Urinary bladder (tissue), 4 donors: ENCODE measurements at places on chromosomes 2 and 18.

GRCh38 chr18:5630057-5630899 lies 86.5 kb upstream of the EPB41L3 start:
- no peak for DNase-seq

DNA sequence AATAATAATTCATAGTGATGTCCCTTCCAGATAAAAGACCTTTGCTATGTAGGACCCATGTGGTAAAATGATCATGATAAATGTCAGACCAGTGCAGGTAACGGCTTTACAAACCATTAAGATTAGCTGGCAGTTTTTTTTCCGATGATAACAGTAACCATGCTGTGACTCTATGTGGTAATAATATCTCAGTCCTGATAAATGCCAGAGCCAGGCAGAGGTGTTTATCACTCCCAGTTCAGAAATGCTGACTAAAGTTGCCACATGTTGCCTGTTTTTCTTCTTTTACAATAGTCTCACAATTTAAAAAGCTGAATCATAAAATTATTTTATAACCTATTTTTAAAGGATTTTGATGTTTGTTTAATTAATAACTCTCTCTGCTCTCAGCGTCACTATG lies 565.1 kb downstream of the ARHGAP15 start:
- no peak for DNase-seq

DNA sequence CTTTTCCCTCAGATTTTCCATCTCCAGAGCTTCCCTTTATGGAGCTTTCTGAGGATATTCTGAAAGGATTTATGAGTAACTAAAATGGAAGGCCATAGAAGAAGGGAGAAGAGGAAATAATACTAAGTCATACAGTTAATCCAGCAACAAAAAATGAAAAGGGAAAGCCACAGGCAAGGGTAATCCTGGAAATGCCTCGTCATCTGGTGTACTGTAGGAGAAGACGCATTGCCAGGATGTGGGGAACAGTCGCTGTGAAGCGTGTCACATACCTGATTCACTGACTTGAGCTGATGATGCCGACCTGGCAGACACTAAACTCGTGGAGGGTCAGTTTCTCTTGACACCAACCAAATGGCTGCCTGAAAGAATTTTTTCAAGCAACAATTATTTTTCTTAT lies 34.7 kb upstream of the ALPP start:
- no peak for DNase-seq

DNA sequence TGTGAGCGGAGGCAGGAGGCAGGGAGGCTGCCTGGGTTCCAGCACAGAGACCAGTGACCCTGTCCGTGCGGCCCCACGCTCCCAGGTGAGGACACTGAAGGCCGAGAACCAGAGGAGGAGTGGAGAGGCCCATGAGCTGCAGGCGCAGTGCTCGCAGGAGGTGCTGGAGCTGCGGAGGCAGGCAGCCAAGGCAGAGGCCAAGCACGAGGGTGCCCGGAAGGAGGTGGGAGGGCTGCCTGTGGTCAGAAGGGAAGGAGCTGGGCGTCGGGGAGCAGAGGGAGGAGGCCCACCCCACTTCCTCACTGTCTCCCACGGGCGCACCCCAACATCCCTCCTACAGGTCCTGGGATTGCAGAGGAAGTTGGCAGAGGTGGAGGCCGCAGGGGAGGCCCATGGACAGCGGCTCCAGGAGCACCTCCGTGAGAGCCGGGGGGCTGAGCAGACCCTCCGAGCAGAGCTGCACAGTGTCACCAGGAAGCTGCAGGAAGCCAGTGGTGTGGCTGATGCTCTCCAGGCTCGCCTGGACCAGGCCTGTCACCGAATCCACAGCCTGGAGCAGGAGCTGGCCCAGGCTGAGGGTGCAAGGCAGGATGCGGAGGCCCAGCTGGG lies 33.0 kb upstream of the SNED1 start:
- no peak for DNase-seq

GRCh38 chr18:78655921-78656320 lies 323.7 kb upstream of the SALL3 start:
- DNase-seq, result no peak

DNA sequence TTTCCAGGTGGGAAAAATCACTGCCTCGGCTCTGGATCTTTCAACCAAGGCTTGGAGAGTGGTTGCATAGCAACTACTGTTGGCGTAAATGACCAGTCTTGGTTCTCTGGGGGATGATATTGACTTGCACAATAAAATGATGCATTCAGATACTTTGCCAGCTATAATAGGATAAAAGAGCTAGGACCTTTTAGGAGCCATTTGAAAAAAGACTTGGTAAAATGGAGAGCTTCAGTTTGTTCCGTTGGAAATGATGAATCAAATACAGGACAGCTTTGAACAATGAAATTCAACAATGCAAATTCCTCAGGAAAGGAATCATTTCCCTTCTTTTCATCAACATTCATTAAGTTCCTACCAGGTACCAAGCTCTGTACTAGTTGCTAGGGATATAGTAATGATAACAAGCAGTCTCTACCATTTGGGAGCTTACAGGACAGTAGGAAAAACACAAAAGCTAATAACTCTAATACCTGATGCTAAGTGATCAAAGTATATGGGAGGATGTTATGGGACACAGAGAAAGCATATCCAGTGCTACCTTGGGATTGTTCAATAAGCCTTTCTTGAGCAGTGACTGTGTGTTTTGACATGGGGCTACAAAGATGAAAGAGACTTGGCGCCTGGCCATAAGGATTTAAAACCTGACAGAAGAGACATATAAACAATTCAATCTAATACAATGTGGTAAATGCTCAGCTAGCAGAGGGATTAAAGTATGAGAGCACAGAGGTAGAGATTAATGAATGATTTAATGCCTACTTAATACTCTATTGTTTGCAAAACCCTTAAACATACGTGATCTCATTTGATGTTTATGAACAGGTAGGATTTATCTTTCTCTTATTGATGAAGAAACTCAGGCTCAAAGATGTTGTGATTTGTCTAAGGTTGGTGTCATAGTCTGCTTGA lies 110.7 kb downstream of the QPCT start:
- DNase-seq, result no peak

GRCh38 chr2:60964651-60965498 lies 52.6 kb upstream of the PEX13 start:
- no peak for DNase-seq
